ENCODE measurements at places on chromosomes 12 and 14.
A peak's percentile ranks its signal among the peaks of the same experiment; 100 is the strongest.

DNA sequence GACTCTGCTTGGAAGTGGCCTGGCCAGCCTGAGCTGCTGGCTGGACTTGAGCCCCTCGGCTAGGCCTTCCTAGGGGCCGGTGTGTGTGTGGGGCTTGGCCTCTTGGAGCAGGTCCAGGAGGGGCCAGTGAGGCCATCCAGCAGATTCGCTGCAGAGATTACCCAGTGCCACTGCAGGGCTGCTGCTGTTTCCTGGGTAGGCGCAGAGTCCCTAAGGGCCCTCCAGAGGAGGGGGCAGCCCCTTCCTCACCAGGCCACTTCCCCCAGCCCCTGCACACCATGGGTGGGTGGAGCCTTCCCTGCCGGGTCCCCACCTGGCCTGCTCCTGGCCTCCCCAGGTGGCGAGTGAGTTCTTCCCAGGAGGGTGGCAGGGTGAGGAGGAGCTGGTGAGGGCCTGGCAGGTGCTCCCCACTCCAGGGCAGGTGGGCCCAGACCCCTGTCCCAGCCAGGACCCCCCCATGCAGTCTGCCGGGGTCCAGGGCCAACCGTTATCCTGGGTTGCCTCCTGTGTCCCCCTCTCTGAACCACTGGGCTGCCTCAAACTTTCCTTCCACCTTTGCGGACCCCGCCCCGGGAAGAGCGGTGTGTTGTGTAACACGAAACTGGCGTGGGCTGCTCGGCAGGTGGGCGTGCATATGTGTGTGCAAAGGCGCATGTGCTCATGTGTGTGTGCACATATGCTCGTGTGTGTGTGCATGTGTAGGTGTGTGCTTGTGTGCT is 25.1 kb downstream of the ASPG start:
- DNase-seq = no peak

DNA sequence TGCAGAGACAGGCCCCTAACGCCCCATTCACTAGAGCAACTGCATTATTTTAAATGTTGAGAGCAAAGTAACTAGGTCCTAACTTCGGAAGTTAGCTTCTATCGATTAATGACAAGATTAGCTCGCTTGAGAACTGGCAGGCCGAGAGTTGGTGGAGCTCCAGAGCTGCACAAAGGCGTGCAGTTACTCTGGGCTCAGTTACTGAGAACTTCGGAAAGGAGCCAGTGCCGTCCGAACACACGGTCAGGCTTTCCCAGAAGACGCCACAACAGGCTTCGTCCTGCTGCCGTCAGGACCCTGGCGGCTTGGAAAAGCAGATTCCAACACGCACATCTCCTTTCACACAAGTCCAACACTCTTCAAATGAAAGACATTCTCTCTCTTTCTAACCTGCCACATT is 45.4 kb upstream of the TESC start:
- no peak for DNase-seq

DNA sequence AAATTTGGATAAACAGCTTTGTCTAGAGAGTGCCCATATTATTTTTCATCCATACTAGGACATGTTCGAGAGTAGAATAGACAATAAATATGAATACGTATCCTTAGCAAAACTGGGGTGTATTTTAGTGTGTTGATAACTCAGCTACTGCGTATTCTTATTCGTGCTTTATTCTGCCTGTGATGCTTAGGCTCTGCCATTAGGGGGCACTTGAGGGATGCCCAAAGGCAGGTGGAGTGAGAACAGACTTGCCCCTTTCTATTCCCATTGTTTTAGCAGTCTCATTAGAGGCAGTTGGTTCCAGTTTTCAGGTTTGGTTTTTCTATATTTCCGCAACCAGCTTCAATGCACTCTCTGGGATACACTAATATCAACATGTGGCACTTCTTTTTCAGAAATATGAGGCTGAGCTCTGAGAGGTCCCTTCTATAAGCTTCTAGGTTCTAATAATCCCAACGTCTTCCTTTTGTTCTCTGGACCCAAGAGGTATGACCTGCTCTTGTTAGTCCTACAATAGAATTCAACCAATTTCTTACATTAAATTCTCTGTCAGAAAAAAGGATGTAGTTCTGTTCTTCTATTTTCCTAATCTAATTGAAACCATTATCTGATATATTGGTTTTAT is 985.7 kb upstream of the FBXO33 start:
- DNase-seq = peak; percentile 1

DNA sequence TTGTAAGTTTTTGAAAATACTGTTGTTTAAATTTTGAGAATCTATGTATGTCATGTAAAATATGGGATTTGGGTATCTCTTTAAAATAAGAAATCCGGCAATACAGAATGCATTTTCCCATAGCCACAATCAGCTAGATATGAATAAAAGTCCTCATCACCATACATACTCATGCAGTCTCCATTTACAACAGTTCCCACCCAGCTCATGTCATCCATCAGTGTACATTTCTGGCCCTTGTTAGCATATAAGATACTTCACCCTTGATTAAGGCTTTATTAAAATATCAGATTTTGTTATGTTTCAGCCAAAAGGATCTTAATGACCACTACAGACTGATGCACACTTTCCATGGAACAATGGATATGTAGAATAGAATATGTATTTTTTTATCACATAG is 218.0 kb downstream of the DPY19L2 start:
- DNase-seq = no peak

DNA sequence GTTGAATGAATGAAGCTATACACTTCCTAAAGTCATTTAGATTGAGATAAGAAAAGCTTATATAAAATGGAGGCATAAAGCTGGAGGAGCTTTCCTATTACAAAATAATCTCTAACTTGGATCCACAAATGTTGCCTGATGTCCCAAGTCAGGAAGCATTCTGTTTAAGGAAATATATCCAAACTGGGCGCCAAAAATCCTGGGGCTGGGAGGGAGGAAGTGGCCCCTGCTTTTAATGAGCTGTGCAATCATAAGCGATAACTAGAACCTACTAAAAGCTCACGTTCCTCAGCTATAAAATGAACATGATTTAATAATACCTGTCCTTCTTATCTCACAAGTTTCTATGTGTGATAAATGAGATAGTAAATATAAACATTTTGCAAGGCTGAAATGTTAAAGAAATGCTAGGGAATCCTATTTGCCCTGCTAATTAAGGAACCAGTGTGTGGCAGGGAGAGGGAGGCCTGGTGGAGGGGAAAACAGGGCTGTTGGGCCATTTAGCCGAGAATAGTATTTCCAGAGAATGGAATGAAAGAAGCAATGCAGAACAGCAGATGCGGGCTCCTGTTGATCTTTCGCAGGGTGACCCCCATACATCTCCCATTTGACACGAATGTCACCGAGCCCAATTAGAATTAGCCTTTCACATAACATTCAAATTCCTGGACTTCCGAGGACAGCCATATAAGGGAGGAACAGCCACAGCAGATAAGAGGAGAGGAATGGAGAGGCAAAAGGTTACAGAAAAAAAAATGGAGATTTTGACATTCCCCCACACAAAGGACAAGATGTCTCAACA is 25.9 kb downstream of the DUSP6 start:
- DNase-seq = no peak

DNA sequence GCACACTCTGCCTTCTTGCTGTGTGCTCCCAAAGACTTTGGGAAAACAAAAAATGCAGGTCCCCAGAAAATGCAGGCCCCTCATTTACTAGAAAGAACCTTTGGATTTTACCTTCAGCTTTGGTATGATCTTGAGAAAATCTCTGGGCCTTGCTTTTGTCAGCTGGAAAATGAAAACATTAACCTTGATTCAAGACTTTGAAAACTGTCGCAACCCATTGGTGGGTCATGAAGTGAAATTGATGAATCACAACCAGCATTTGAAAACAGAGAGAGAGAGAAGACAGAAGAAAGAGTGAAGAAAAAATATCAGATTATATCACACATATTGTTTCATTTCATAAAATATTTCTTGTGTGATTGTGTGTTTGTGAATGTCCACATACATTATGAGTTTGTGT is 322.5 kb downstream of the ZFP36L1 start:
- DNase-seq = no peak

DNA sequence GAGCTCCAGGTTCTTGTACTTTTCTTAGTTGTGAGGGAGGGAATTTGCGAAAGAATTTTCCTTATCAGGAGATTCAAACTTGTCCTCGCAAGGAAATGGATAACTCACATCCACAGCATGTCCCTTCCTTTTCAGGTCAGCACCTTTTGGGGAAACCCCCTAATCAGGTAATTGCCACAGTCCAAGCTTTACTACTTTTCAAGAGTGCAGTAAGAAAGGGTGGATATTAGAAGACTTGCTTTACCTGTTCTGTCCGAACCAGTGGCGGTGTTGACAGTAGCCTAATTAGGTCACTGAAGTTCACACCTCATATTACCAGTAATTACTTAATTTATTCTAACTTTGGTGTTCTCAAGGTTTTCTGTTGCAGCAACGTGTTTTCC is 6.7 kb upstream of the C12orf50 start:
- DNase-seq = no peak

- no peak for DNase-seq
Measured at GRCh38 chr14:58397156-58397555, 1.4 kb downstream of the TOMM20L start.

- DNase-seq = no peak
Measured at GRCh38 chr12:52224151-52224550, 8.9 kb upstream of the KRT7 start.

DNA sequence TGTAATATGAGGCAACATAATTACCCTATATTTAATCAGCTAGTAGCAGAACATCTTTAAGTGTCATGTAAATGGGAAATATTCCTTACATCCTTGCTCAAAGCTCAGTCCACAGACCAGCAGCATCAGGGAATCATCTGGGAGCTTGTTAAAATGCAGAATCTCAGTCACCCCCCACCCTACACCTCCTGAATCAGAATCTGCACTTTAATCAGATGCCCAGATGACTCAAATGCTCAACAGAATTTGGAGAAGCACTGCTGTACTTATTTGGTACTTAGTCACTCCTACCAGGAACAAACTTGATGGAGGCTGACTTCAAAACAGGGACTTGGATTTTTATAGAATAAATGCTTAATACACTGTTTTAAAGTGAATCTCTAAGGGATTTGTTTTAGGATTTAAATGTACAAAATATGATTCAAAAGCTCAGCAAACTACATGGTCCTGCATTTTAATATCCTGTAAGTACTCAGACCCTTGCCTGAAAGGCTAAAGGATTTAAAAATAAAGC is 96.5 kb downstream of the ARMH4 start:
- DNase-seq = no peak

DNA sequence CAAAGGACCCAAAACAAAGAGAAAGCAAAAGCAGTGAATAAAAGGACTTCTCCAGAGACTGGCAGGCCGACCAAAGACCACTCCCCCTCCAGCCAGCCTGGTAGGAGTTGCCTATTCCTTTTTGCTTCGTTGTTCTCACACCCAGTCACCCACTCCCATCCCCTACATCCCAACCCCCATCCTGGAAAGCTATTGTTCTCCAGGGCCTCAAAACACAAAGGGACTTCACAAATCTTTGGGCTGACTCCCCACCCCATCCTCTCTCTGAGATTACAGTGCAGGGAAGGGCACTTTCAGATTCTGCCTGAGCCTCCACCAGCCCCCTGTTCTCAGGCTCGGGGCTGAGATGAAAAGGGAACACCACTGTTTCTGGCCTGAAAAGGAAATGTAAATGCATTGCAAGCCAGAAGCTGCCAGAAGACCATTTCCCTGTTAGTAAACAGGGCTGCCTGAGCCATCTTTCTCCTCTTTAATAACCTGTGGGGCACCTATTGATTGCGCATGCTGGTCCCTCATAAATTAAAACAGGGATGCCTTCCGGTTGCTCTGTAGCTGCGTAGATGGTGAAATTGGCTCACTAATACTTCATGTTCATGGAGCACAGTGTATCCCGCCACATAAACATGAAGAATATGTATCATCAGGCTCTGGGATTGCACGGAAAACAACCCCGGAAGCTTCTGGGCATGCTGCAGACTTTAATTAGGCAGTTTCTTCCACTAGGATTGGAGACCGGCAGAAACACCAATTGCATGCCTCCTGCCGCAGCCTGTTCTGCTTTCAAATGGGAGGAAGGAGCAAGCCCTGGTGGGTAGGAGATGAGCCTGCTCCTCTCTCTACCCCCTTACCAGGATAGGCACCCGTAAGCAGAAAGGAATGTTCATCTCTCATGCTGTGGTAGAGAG is 130.3 kb upstream of the FUT8 start:
- DNase-seq = no peak

DNA sequence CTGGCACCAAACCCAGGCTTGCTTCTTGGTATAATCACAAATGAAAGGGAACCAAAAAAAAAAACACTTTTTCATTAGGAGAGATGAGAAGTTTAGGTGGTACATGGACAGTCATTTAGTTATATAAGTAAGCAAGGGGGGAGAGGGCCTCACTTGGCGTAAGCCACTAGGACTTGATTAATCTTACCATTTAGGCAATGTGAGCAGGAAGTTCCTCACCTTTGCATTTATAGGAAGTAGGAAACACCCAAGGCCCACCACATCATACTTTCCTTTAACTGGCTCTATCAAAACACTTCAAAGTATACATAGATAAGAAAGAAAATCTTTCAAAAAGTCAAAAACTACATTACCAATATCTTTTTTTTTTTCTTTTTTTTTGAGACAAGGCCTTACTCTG is 6.7 kb upstream of the RPS6KA5 start:
- DNase-seq = no peak

- no peak for DNase-seq
Measured at GRCh38 chr14:35051796-35052195, 5.7 kb downstream of the FAM177A1 start.

DNA sequence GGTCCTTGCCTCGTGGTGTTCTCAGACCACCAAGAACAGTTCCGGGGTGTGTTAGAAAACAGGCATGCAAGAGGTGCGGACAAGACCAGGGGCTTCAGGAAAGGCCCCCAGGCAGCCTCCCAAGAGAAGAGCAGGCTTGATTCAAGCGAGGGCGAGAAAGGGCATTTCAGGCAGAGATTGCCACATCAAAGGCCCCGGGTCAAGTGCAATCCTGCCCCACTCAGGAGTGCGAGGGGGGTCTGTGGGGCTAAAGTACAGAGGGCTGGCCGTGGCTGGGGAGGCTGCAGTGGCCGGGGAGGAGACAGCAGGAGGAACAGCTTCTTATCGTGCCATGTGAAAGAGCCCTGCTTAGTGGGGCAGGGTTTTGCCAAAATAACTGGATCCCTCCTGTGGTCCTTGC is 2.7 kb upstream of the BDKRB2 start:
- no peak for DNase-seq
